ENCODE measurements at places on chromosomes 11 and 22.

- DNase-seq = no peak
Observed at GRCh38 chr22:26592421-26592891, 2.5 kb upstream of the TPST2 start.

DNA sequence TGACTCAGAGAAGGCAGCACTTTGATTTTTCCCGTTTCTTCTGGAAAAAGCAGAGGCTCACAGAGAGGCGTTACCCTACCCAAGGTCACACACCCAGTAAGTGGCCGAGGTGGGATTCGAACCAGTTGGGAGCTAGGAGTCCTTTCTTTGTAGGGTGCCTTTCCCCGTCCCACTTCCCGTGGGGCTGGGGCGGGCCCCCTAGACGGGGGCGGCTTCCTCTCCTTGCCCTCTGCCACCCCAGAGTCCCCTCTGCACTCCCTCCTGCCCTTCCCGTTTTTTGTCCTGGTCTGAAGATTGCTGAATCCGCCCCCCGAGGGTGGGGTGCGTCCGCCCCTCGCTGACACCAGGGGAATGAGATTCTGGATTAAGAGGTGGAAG, 747 bp downstream of the TPCN2 start:
- no peak for DNase-seq

DNA sequence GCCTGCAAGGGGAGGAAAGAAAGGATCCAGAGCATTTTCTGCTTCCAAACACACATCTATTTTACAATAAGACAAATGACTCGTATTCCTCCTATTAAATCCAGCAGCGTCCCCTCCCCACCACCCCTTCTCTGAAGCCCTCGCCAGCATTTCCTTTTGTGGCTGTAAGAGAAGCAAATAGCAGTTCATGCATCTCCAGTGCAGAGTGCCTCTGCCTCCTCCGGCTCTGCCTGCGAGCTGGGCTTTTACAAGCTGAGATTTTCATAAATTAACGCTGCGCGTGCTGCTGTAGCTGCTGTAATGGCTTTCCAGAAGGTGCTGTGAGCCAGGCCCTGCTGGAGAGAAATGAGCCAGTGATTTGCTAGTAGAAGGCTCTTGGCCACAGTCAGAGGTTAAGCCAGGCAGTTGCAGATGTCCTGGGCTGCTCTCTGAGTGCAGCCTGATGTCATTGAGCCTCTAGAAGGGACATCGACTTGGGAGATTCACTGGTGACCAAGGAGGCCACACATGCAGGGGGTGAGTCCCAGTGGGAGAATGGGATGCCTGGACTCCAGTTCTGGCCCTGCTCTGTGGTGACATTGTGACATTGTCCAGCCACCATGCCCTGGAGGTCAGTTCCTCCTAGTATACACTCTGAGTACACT, 134.5 kb upstream of the NAV2 start:
- DNase-seq = peak; percentile 58

DNA sequence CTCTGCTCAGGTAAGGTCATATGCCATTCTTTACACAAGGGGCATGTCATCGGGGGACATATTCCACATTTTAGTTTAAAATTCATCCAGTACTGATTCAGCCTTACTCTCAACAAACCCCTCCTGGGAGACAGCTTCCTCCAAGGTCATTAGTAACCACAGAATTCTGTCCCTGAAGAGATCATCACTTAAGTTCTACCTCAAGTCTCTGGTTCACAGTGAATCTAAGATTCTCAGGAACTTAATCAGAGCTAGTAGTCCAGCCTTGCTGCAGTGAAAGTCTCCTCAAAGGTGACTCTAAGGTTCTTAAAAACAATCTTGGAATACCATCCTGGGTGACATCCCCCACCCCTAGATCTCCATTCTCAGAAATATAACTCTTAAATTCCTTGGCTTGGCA, 18.9 kb upstream of the GDPD4 start:
- DNase-seq = no peak

DNA sequence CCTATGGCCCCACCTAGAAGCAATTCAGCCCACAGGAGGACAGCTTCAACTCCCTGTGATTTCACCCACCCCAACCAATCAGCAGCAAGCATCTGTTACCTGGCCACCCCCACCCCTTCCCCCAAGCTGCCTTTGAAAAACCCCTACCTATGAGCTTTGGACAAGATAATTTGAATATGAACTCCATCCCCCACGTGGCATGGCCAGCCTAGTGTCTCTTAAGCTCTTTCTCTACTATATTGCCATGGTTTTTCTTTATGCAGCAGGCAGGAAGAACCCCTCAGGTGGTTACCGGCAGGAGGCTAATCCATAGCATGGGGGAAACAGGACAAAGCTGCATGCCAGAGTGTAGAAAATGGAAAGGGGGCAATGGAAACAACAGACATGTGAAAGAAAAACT, 29.0 kb downstream of the CTSC start:
- DNase-seq = no peak

- no peak for DNase-seq
Observed at GRCh38 chr11:83392556-83392955, 106.4 kb upstream of the CCDC90B start.

GRCh38 chr11:59186130-59186594, 14.2 kb downstream of the DTX4 start:
- DNase-seq = no peak

GRCh38 chr22:44889255-44889878, 120.4 kb downstream of the PHF21B start:
- DNase-seq = peak; percentile 17

DNA sequence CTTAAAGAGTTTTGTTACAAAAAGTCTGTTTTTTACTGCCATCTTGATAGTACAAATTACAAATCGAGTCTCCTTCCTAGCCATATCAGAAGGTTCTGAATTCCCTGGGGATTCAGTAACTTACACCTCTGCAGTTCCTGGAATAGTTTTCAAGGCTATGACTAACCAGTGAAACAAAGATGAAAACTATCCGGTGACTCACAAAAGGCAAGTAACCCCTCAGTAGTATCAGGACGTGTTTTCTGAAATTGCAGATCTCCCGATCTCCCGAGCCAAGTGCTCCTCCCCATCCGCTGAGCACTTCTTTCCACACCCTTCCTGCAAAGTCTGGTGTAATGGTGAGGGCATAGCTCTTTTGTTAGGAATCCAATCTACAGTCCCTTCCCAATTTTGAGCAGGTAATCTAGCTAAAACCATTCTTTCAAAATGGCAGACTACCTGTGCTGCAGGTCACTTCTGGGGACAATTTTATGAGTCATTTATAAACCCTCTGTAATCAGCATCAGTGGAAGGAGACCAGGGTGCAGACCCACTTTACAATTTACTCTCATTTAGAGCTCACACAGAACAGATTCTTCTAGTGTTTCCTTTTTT, 7.7 kb downstream of the E2F8 start:
- no peak for DNase-seq

- no peak for DNase-seq
Observed at GRCh38 chr22:45159652-45160462, 3.9 kb upstream of the NUP50 start.

- DNase-seq = no peak
Observed at GRCh38 chr11:40376331-40376730, 1083.1 kb downstream of the LRRC4C start.

GRCh38 chr11:47172740-47173336, 3.8 kb downstream of the ARFGAP2 start:
- no peak for DNase-seq

GRCh38 chr11:68216171-68216938, 3.3 kb upstream of the KMT5B start:
- peak; percentile 73 for DNase-seq
